ENCODE measurements at places on chromosomes 6 and 20.

DNA sequence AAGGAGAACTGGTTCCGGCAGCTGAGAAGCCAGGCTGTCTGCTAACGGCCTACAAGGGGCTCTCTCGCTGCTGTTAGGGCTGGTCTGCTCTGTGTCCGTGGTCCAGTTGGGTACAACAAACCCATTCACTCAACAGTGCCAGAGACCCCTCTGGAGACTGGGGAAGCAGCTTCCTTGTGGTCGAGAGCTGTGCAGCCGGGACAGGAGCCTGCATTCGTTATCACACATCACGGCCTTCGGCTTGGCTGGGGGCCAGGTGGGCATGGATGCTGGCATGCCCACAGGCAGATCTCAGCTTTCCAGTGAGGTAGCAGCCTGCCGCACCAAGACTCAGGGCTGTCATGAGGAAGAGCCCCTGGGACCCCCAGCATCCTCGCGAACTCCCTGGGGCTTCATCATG is 124.7 kb downstream of the PREX1 start:
- no peak for DNase-seq

DNA sequence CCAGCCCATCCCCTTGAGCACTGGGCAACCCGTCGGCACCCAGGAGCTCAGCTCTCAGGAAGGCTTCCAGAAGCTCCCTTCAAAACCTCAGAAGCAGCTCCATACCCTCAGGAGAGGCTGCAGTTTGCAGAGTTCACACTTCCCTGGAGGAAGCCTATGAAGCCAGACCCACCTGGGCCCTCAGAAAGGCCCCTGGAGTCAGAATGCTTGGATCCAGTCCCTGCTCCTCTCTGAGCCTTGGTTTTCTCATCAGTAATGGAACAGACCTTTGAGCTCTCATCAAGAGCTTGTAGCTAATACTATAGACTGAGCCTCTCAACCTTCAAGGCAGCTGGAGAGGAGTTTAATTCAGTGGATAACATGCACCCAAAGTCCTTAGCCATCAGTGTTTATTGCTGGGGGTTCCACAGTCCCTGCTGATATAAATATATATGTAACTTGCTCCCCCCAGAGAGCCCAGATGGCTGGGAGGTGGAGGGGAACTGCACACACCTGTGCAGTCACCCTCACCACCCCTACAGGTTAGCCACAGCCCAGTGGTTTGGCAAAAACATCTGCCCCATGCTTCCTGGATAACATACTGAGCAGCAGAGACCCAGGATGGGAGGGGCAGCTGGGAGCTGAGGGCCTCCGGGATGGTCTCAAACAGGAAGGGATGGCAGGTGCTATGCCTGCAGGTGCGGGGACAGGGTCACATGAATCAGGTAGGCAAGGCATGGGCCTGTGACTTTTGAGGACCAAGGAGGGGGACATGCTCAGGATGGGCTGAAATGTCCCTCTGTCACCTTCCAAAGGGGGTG is 120.1 kb downstream of the SNX5 start:
- DNase-seq: no peak

GRCh38 chr6:71460933-71461332 is 172.3 kb downstream of the OGFRL1 start:
- no peak for DNase-seq

GRCh38 chr6:91813641-91814040 is 1226.8 kb upstream of the MAP3K7 start:
- DNase-seq: no peak
